ENCODE measurements at places on chromosomes 11 and 22. TPM values are rescaled to one million over a fixed set of nuclear protein-coding genes. Genes with fewer than 3 reads are reported as not detected.

DNA sequence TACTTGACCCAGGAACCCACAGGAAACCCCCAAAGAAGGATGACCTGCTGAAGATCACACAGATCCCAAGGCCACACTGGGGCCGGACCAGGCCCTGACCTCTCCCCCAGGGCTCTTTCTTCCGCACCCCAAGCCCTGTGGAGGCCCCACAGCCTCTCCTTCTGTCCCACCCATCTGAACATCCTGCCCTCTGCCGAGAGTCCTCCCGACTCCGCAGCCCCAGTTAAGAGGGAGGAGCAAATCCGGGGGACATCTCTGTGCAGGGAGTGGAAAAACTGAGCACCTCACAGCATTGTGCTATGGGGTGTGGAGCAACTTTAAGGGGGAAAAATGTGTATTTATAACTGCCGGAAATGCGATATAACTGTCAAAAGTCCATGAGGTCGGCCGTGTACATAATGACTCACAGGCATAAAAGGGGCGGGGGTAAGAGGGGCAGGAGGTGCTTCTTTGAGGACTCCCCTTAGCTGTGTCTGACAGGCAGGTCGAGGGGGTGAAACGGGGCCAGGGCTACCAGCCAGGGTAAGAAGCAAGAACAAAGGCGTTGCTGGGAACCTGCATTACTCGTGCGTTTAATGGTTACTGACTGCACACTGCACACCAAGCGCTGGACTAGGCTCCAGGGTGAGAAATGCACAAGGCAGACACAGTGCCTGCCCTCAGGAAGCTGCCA lies 57.2 kb downstream of the WNT11 start:
- DNase-seq: no peak
- no peak overlapping the region for H3K27ac ChIP-seq
- H3K27me3 ChIP-seq: peaks cover 2% of the 10 kb centered on the region
- no peaks in the 10 kb centered on the region for H3K4me1 ChIP-seq
- H3K36me3 ChIP-seq: no peaks in the 10 kb centered on the region
- H3K4me3 ChIP-seq: no peak overlapping the region

GRCh38 chr11:79094616-79095015 lies 346.2 kb downstream of the TENM4 start:
- H3K4me3 ChIP-seq: no peak overlapping the region
- H3K27me3 ChIP-seq: no peaks in the 10 kb centered on the region
- H3K4me1 ChIP-seq: peaks cover 19% of the 10 kb centered on the region
- no peaks in the 10 kb centered on the region for H3K36me3 ChIP-seq
- no peak overlapping the region for H3K27ac ChIP-seq

DNA sequence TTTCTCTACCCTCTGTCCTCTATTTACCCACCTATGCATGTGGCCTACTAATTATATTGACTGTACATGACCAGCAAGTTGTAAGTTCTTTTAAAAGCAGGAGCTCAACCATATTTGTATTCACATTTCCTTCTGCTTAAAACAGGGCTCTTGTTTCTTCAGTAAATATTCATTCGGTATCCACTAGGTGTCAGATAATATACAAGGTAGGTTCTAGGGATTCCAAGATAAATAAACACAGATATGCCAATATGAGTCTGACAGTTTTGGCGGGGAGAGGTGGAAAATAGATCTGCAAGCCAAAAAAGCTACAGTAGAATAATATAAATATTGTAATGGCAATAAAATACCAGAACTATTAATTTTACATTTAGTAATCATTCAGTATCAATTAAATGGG lies 15.3 kb upstream of the RAB30 start:
- H3K4me1 ChIP-seq: no peaks in the 10 kb centered on the region
- H3K36me3 ChIP-seq: peaks cover 3% of the 10 kb centered on the region
- no peaks in the 10 kb centered on the region for H3K27me3 ChIP-seq
- H3K27ac ChIP-seq: no peak overlapping the region
- H3K4me3 ChIP-seq: no peak overlapping the region

DNA sequence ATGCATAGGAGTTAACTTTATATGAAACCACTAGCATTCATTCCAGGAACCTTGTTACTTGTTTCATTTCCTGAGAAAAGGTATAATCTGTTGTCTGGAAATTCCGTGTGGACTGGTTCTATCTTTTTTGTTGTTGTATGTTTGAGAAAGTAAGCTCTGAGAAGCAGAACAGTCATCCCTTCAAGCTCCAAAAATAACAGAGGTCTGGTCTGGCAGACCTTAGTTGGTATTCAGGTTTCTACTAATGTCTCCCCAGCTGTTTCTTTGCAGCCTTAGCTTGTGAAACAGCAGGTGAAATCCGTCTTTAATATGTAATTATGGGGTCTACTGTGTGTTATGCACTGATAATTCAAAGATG lies 2.4 kb downstream of the RNF121 start:
- no peak overlapping the region for H3K27ac ChIP-seq
- DNase-seq: peak; percentile 32
- no peak overlapping the region for H3K4me3 ChIP-seq
- no peaks in the 10 kb centered on the region for H3K27me3 ChIP-seq
- H3K36me3 ChIP-seq: no peaks in the 10 kb centered on the region

DNA sequence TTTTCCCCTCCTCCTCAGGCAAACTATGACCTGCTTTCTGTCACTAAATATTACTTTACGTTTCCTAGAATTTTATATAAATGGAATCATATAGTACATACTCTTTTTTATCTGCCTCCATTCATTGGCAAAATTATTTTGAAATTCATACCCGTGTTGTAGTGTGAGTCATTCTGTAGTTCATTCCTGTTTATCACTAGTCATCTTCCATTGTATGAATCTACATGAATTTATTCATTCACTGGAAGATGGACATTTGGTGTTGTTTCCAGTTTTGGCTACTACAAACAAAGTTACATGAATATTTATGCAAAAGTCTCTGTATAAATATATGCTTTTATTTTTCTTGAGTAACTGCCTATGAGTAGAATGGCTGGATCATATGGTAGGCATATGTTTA lies 60.7 kb upstream of the OPCML start:
- no peaks in the 10 kb centered on the region for H3K27me3 ChIP-seq
- no peaks in the 10 kb centered on the region for H3K4me1 ChIP-seq

DNA sequence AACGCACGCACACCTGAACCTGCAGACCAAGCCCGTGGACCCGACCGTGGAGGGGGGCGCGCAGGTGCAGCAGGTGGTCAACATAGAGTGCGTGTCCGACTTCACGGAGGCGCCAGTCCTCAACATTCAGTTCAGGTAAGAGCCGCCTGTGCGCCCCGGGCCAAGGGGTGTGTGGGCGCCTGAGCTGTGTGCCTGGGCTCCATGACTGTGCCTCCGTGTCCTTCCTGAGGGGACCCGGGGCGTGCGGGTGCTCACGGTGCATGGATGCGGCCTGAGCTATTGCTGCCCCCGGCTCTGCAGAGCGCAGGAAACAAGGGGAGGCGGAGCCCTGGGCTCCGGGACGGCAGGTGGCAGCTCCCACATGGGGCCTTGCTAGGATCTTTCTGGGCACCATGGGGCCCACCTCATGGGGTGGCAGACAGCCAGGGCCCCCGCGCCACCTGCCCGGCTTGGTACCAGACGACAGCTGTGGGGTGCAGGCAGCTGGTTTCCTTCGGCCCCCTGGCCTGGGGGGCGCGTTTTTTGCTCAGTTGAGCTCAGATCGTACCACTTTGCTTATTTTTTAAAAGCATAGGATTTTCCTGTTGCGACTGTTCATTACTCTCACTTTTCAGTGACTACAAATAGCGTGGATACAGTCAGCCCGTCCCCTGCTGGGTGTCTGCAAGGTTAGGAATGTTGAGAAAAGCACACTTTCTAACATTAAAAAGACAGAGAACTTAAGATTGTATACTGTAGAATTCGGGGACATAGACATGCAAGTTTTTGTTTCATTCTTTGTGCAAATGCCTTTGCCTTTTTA lies 28.3 kb downstream of the MUC6 start:
- DNase-seq: no peak
- H3K36me3 ChIP-seq: peaks cover 66% of the 10 kb centered on the region
- H3K27me3 ChIP-seq: no peaks in the 10 kb centered on the region
- H3K27ac ChIP-seq: no peak overlapping the region

GRCh38 chr11:2927121-2927800 lies 2.0 kb downstream of the PHLDA2 start:
- H3K4me3 ChIP-seq: peak overlapping the region; percentile 92
- no peaks in the 10 kb centered on the region for H3K27me3 ChIP-seq
- DNase-seq: no peak
- no peak overlapping the region for H3K27ac ChIP-seq

DNA sequence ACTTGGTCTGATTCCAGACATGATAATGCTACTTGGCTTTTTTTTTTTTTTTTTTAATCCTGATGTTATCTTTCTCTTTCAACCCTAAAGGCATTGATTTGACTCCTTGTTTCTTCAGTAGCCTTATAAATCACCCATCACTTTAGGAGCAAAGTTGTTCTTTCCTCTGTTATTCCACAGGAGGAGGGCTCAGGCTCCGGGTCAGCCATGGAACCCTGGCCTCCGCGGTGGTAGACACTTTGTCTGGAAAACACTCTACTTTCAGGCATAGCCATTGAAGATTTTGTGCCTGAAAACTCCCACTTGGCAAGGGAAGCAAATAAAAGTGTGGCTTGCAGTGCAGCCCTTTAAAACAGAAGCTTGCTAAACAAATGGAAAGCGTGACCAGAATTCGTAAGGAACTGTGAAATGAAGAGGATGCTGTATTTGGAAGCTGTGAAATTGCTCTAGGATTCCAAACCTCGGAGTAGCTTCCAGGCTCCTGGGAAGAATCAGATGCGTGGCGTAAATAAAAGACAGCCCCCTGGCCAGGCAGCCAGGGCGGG lies 44.9 kb downstream of the ARHGAP8 start:
- no peak for DNase-seq
- H3K36me3 ChIP-seq: no peaks in the 10 kb centered on the region
- no peaks in the 10 kb centered on the region for H3K4me1 ChIP-seq
- no peak overlapping the region for H3K27ac ChIP-seq
- no peak overlapping the region for H3K4me3 ChIP-seq
- H3K27me3 ChIP-seq: peaks cover 50% of the 10 kb centered on the region

GRCh38 chr11:71263386-71263785 lies 11.0 kb upstream of the SHANK2 start:
- no peak overlapping the region for H3K27ac ChIP-seq
- H3K4me3 ChIP-seq: no peak overlapping the region
- no peaks in the 10 kb centered on the region for H3K4me1 ChIP-seq
- DNase-seq: peak; percentile 41
- 0 out of 2 replicates have a peak, but pooled peaks cover 3% of the 10 kb centered on the region for H3K27me3 ChIP-seq

- no peak overlapping the region for H3K27ac ChIP-seq
- no peaks in the 10 kb centered on the region for H3K27me3 ChIP-seq
- peaks cover 38% of the 10 kb centered on the region for H3K36me3 ChIP-seq
- H3K4me1 ChIP-seq: no peaks in the 10 kb centered on the region
Observed at GRCh38 chr11:10761085-10761698, 10.1 kb downstream of the CTR9 start.

DNA sequence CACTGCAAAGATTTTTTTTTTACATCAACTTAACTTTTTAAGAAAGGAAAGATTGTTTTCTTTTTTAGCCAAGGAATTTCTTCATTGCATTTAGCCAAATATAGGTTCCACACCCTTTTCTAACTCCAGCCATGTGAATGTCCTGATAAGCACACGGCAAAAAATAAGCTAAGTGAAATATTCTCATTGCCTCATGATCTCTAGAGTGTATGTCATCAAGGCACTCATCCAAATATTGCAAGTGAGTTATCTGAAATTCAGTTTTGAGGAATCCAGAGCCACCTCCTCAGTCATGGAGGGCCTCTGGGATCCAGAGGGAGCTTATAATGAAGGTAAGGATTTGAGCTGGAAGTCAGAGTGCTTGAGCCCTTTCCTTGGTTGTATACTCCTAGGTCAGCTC lies 80.0 kb downstream of the BLID start:
- DNase-seq: peak; percentile 90
- no peak overlapping the region for H3K4me3 ChIP-seq
- peak overlapping the region; percentile 27 for H3K27ac ChIP-seq
- peaks cover 23% of the 10 kb centered on the region for H3K4me1 ChIP-seq

DNA sequence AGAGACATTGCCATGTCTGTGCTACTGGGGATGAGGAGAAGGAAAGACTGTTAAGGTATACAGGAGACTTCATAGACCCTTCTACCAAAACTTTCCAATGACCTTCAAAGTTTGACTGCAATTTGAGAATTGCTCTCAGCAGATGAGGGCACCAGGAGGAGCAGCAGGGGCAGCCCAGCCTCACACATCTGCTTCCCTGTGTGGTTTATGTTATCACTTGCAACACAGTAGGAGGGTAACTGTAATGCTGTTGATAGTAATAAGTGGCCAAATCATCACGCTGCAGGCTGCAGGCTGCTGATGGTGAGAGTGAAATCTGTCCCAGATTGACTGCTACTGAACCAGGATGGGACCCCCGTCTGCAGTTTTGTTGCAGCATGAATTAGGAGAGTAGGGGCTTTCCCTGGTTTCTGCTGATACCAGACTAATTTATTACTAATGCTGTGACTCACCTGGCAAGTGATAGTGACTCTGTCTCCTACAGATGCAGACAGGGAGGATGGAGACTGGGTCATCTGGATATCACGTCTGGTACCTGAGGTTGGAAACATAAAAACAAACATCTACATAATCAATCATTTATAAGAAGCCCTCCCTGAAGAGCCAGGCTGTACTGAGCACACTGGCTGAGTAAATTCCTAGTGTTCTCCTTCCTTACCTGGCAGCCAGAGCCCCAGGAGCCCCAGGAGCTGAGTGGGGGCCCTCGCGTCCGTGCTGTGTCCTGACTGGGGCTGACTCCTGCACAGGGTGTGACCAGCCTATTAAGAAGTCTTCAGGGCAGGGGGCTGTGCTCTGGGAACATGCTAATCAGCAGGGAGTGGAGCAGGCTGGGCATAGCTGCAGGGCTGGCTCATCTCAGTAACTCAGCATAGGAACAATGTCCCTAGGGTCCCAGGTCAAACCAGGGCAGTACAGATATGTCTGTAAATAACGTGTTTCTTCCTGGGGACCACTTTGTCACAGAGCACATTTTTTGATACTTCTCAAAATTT lies 74.4 kb downstream of the GAB4 start:
- no peak overlapping the region for H3K27ac ChIP-seq
- H3K4me1 ChIP-seq: no peaks in the 10 kb centered on the region
- H3K27me3 ChIP-seq: no peaks in the 10 kb centered on the region

GRCh38 chr11:94533696-94534630 lies 9.8 kb upstream of the FUT4 start:
- no peak for DNase-seq
- H3K27ac ChIP-seq: no peak overlapping the region
- H3K27me3 ChIP-seq: peaks cover 1% of the 10 kb centered on the region
- H3K36me3 ChIP-seq: no peaks in the 10 kb centered on the region

DNA sequence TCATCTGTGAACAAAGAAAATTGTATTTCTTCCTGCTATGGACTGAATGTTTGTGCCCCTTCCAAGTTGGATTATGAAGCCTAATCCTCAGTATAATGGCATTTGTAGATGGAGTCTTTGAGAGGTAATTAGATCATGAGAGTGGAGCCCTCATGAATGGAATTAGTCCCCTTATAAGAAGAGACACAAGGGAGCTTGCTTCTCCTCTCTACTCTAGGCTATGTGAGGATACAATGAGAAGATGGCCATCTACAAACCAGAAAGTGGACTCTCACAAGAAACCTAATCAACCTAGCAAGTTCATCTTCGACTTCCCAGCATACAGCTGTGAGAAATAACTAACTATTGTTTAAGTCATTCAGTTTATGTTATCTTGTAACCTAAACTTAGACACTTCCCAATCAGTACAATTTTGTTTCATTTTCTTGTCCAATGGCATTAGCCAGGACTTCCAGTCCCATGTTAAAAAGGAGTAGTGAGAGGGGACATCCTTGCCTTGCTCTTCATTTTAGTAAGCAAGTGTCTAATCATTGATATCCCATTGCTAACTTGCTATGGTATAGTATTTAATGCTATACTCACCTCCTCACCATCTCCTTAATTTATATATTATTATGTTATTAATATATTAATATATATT lies 45.7 kb downstream of the PDGFD start:
- H3K36me3 ChIP-seq: no peaks in the 10 kb centered on the region
- H3K27ac ChIP-seq: no peak overlapping the region
- H3K27me3 ChIP-seq: no peaks in the 10 kb centered on the region
- no peak overlapping the region for H3K4me3 ChIP-seq

The TMEM151A gene
- total RNA-seq: not detected

The EMID1 gene
- total RNA-seq: 0.54 TPM

The RAB39A gene
- total RNA-seq: not detected

The APOA5 gene
- total RNA-seq: not detected

The HTR3A gene
- not detected for total RNA-seq
